CD4-positive, alpha-beta T cell (primary cell): ENCODE measurements at places on chromosomes 7 and 10. TPM values are rescaled to one million over a fixed set of nuclear protein-coding genes. Genes with fewer than 3 reads are reported as not detected.

GRCh38 chr10:1187151-1187854 lies 131.1 kb downstream of the WDR37 start:
- no peak for DNase-seq

GRCh38 chr10:99394256-99394655 lies 36.2 kb downstream of the GOT1 start:
- DNase-seq, result no peak

DNA sequence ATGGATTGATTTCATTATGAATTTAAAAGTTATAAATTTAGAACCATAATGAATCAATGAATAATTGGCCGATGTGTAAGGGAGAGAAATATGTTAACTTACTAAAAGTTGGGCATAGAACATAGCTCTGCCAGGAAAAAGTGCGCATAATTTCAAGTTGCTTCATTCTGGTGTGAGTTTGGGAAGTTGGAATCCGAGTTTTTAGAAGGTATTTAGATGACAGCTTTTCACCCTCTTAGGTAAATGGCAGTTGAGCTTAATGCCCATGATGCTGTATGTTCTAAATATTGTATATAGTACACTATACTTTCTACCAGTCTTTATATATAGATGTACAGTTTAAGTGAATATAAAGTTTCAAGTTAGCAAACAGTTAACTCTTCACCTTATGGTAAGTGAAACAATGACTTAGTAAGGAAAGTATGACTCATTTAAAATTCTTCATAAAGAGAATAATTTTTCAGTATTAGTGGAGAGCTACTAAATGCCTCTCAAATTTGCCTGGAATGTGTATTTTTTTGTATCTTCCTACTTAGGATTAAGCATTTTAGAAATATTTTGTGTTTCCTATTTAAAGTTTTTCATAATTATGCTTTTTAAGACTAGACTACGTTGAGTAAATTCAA lies 1.6 kb downstream of the C1GALT1 start:
- no peak for DNase-seq

DNA sequence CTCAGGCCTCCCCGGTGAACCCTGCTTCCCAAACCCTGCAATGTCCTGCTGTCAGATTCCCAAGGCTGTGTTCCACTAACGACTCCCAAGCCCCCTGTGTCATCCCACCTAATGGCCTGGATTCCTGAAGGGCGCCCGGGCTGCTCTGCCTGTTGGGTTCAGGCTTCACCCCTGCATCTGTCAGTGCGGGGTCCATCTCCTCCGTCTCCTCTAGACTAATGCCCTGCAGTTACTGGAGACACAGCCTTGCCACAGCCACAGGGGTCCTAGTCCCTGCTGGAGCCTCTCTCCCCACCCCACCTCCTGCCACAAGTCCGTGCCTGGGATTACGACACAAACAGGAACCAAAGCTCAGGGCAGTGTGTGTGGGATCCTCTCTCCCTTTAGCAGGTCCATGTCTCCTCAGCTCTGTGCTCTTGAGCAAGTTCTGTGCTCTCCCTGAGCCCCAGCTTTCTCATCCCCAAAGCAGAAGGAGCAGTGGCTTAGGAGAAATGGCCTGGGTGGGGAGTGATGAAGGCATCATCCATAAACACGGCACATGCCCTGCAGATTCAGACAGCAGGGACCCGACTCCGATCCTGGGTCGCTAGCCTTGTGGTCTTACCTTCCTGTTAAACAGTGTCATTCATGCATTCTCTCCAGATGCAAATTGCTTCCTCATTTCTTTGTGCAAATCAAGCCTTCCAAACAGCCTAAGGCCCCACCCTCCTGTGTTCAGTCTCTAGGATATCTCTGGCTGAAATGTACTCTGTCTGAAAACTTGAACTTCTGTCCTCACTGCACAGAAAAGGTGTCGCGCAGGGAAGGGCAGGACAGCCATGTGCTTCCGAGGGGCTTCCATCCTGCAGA lies 8.2 kb upstream of the RBP3 start:
- DNase-seq, result no peak

GRCh38 chr7:149205690-149206381 lies 10.5 kb downstream of the ZNF282 start:
- DNase-seq, result no peak

GRCh38 chr10:78516756-78517155 lies 483.1 kb downstream of the RPS24 start:
- no peak for DNase-seq

GRCh38 chr10:124509880-124510632 lies 48.4 kb downstream of the LHPP start:
- no peak for DNase-seq

DNA sequence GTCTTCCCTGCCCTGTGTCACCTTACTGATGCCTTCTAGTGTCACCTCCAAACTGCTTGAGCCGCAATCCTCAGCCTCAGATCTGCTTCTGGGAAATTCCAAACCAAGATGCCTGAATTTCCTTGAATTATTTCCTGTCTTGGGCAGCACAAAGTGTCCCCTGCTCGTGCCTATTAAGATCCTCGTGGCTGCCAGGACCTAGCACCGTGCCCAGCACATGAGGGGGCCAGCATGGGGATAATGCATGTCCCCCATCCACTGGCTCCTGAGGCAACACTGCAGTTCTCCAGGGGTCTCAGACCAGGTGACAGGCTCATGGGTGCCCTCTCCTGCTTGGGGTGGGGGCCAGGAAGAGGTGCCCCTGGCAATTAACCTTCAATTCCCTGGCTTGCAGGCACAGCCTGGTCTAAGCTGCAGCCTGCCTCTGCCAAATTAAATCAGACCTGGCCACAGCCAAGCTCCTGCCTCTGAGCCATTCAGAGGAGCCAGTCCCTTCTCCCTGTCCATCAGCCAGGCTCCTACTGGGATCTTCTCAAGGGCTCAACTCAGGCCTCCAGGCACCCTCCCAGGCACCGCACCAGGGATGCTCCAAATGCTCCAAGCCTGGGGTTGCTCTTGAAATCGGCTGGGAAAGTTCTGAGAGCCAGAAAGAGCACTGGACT lies 146.6 kb downstream of the SH3PXD2A start:
- no peak for DNase-seq

DNA sequence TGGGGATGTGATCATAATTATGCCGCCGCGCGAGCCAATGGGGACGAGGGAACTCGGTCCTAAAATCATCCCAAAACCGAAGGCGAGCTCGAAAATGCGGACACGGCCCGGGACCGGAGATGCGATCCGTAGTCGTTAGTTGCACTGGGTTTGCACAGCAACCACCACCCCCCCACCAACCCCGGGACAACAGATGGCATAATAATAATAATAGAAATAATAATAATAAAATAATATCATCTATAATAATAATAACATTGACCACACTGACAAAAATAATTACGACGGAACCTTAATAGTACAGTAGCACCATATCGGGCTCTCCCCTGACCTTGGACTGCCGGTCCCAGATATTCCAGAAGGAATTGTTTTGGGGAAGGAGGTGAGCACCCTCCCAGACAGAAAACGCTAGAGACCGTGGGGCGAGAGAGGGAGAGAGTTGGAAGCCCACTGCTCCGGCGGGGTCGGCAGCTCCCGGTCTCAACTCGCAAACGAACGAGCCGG lies 1.1 kb upstream of the EMX2 start:
- no peak for DNase-seq

GRCh38 chr7:98681511-98681910 lies 64.4 kb downstream of the NPTX2 start:
- DNase-seq, result no peak

GRCh38 chr10:20683345-20683744 lies 213.8 kb downstream of the NEBL start:
- DNase-seq, result no peak

DNA sequence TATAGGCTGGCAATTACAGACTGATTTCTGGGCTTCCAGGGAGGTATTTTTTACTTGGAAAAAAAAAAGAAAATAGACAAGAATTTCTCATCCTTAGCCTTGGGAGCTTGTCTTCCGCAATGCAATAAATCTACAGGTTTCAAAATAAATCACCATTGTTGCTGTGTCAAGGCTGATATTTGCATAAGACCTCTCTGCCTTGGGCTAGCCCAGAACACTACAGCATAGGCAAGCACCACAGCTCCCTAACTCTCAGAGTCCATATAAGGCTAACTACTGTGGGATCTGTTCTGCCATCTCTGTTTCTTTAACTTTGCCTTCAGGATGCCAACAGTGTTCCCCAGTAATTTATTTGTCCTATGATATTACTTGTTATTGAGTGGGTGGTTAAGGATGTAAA lies 64.4 kb downstream of the ZWINT start:
- no peak for DNase-seq

The PDCD4 gene
- total RNA-seq, result 352 TPM

The TFR2 gene
- 2.3 TPM for total RNA-seq

The ELN gene
- not detected for total RNA-seq

The INTS1 gene
- 91.0 TPM for total RNA-seq

The NKX1-2 gene
- total RNA-seq, result not detected

The PAPSS2 gene
- not detected for total RNA-seq

The IL15RA gene
- total RNA-seq, result 4.4 TPM

The LIPJ gene
- not detected for total RNA-seq

The NEBL gene
- total RNA-seq, result 0.17 TPM

The PTF1A gene
- not detected for total RNA-seq

The POR gene
- 44.2 TPM for total RNA-seq
